ENCODE measurements at places on chromosomes 7 and 10.

DNA sequence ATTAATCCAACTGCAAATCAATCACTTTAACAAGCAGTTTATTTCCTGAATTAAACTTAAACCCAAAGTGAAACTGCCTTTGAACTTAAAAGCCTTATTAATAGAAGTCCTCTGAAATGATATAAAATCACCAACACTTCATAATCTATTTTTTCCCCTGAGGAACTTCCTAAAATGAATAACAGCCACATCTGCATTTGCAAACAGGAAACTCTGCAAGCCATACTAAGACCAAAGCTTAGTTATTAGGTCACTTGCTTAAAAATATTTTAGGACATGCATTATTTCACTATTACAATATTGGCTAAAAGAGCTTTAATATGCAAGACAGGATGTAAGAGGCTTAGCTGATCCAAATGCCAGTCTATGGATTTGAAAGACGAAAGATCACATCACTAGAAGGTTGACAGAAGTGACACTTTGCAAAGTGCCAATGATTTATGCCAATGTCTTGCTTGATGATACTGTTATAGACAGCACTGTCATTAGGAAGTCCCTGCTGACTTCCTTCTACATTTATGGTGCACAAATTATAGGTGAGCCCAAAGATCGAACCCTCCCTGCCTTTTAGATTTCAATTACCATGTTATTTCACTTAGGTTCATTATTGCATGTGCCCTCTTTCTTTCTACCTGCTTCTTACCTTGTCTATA lies 99.9 kb upstream of the SKAP2 start:
- DNase-seq: no peak

- DNase-seq: no peak
These were observed 1.6 kb upstream of the RAMP3 start for GRCh38 chr7:45155941-45156340.

DNA sequence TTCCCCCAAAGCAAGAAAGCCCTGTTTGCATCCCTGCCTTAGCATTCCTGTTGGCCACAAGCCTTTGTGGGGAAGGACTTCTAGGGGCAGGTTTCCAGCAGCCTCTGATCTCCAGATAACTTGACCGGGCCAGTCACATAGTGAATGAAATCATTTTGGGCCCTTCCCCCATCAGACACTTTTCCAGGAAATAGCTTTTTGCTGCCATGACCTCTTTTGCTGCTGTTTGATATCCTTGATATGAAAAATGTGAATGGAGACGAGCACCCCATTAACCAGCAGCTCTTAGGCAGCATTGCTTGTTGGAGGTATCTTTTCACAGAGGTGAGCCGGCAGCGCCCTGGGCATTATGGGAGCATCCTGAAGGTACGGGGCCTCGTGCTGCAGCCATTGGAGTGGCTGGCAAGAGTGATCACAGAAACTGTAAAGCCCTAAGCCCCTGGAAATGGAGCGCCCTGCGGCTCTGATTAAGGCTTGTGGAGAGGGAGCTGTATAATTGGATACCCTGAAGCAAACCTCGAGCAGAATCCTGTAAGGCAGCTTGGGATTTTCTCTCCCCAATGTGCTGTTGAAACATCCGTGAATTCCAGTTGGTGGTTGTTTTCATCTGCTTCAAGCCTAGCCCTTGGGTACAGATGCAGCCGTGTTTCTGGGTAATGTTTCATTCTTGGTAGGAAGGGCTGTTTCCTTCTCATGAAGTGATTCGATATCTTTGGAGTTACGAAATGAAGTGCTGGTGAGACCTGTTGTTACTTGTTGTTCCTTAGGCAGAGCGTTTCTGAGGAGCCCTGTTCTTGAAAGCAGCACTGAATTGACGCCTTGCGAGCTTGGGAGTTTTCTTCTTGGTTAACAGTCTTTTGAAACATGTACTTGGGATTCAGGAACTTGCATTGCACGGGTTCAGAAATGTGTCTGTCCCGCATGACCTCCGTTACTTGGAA lies 179.0 kb downstream of the PTEN start:
- no peak for DNase-seq

GRCh38 chr7:1446620-1447032 lies 12.6 kb downstream of the MICALL2 start:
- DNase-seq: no peak

DNA sequence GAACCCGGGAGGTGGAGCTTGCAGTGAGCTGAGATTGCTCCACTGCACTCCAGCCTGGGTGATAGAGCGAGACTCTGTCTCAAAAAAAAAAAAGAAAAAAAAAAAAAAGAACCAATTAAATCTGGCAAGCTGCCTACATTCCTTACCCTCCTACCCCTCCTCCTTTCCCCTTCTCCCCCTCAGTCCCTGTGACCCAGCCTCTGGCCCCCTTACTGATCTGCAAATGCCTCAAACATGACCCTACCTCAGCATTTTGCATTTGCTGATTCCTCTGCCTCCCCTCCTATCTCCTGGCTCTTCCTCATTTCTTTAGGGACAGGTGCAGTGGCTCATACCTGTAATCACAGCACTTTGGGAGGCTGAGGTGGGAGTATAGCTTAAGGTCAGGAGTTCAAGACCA lies 19.3 kb downstream of the CDHR3 start:
- DNase-seq: no peak

- no peak for DNase-seq
These were observed 44.7 kb downstream of the RBM17 start for GRCh38 chr10:6133331-6134098.

GRCh38 chr7:25615003-25615402 lies 386.7 kb upstream of the NPVF start:
- DNase-seq: no peak

- DNase-seq: no peak
These were observed 75.2 kb upstream of the LAMB4 start for GRCh38 chr7:108205311-108205710.

GRCh38 chr10:33010132-33011037 lies 52.4 kb upstream of the ITGB1 start:
- no peak for DNase-seq

DNA sequence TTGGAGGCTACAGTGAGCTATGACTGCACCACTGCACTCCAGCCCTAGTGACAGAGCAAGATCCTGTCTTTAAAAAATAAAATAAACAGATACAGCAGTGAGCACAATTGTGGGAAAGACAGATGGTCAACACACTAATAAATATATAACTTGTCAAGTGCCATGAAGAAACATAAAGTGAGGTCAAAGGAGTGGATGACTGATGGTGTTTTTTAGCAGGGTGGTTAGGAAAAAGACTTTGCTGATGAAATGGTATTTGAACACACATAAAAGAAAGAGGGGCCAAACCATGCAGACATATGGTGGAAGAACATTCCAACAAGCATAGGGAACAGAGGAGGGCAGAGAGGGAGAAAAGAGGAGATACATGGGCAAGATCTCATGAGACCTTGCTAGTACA lies 392.7 kb upstream of the AUTS2 start:
- no peak for DNase-seq

DNA sequence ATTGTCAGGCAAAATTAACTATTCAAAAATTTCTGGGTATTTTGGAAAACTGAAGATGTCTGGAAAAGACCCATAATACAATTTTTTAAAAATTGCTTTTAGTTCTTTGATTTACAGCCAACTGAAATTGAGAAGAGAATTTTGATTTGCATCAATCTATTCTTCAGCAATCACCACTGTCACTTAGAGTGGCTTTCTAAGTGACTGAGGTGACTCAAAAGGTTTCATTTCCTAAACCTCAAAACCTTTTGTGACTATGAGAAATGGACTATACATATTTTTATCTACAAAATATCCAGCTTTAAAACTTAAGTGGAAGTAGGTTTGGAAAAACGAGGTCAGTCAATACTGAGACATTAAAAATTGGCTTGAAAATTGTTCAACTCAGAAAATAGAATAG lies 60.0 kb downstream of the ENO4 start:
- no peak for DNase-seq

DNA sequence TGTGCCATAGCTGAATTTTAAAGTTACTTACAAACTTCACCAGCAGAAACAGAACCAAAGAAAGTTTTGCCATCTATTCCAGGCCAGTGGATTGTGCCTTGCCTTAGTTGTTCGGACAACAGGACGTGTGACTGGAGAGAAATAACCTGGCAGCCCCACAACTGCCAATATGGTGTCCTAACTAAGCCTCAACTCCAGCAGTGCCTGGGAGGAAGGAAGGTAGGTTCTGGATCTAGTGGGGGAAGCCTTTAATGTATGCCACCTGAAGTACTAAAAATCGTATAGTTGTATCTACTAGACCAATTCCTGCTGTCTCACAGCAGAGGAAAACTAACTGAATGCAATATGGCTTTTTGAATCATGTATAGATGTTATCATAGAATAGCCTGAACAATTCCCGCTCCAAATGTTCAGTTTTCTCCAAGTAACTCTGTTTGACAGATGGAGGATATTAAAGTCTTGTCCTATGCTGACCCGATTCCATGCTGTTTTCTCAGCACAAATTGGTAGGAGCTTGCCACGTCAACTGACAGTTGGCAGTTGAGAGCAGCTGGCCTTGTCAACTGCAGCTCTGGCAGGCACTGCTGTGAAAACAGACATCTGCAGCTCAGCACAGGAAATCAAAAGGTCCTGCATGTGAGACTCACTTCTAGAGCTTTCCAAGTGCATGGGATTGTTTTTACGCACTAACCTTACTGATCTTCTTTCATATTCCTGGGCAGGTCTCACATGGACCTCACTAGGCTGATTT lies 84.5 kb upstream of the WNT16 start:
- no peak for DNase-seq
